ENCODE measurements at places on chromosomes 1 and 21. TPM values are rescaled to one million over a fixed set of nuclear protein-coding genes. Genes with fewer than 3 reads are reported as not detected.

The TSPAN1 gene
- 0.68 TPM for total RNA-seq

The FMOD gene
- not detected for total RNA-seq

The CELA3A gene
- not detected for total RNA-seq

GRCh38 chr1:34049477-34049876 is 115.6 kb downstream of the CSMD2 start:
- DNase-seq, result no peak

DNA sequence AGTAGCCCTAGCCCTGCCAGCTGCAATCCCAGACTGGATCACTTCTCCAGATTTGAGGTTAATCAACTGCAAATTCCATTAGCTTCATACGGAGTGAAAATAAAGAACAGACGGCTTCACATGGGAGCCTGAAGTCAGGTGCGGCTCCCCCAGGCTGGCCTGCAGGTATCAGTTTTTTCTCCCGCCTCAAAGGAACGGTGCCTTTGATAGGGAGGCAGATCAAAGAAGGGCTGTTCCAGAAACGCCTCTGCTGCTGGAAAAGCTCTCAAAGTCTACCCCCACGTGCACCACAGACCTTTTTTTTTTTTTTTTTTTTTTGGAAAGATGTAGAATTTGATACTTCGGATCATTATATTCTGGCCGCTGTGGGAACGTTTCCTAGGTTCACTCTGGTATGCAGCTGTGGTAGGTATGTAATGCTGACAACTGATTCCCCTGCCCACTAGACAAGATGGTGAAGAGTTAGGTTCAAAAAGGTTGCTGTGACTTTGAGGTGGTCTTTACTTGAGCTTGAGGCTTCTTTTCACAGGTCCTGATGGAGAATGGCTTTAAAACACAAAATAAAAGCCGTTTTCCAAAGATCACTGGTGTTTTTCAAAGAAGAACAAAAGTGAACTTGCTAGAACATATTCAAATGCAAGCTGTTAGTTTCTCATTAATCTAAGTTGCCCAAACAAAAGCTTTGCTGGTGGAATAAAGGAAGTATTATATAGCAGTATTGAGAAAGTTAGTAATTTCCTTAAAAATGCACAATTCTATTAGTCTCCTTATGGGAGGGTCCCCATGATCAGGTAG is 189.0 kb upstream of the NFIA start:
- DNase-seq, result no peak

Measured in osteocyte (in vitro differentiated cells).